ENCODE measurements at places on chromosomes 2 and 18. TPM values are rescaled to one million over a fixed set of nuclear protein-coding genes. Genes with fewer than 3 reads are reported as not detected.
A peak's percentile ranks its signal among the peaks of the same experiment; 100 is the strongest.

GRCh38 chr2:212669761-212670160 lies 131.2 kb upstream of the ERBB4 start:
- H3K36me3 ChIP-seq, result no peaks in the 10 kb centered on the region
- no peaks in the 10 kb centered on the region for H3K4me1 ChIP-seq
- H3K27me3 ChIP-seq, result no peaks in the 10 kb centered on the region
- no peak overlapping the region for H3K27ac ChIP-seq

GRCh38 chr2:101063352-101064124 lies 61.4 kb downstream of the RPL31 start:
- H3K27me3 ChIP-seq, result no peaks in the 10 kb centered on the region
- H3K4me1 ChIP-seq, result no peaks in the 10 kb centered on the region
- no peak overlapping the region for H3K4me3 ChIP-seq

Gene HES6
- 4.7 TPM for total RNA-seq

Gene ERICH2
- not detected for total RNA-seq

GRCh38 chr2:189047171-189047888 lies 73.2 kb downstream of the COL3A1 start:
- no peak overlapping the region for H3K4me3 ChIP-seq
- no peaks in the 10 kb centered on the region for H3K36me3 ChIP-seq
- no peaks in the 10 kb centered on the region for H3K27me3 ChIP-seq
- H3K27ac ChIP-seq, result no peak overlapping the region

DNA sequence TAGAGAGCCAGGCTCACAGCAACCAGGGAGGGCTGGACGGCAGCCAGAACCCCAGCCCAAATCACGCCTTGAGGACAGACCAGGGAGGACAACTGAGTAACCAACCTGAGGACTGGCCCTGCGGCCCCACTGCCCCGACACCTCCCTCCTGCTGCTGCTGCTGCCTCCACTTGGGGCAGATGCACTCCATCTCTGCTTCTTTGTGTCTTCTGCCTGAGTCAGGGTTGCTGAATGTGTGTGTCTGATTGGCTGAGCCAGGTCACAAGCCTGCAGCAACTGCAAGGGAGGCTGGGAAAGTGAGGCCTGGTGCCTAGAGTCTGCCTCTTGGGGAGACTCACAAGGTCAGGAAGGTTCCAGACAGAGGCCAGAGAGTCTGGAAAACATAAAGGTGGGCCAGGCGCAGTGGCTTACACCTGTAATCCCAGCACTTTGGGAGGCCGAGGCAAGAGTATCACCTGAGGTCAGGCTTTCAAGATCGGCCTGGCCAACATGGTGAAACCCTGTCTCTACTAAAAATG lies 83.4 kb downstream of the ZFP36L2 start:
- H3K36me3 ChIP-seq, result no peaks in the 10 kb centered on the region
- DNase-seq, result no peak
- no peak overlapping the region for H3K27ac ChIP-seq
- no peak overlapping the region for H3K4me3 ChIP-seq
- H3K27me3 ChIP-seq, result no peaks in the 10 kb centered on the region

Gene TWIST2
- not detected for total RNA-seq

GRCh38 chr2:55233658-55233940 lies 1.1 kb downstream of the RPS27A start:
- peaks cover 24% of the 10 kb centered on the region for H3K36me3 ChIP-seq
- peak overlapping the region; percentile 91 for H3K27ac ChIP-seq
- H3K4me1 ChIP-seq, result peaks cover 36% of the 10 kb centered on the region
- H3K4me3 ChIP-seq, result peak overlapping the region; percentile 99
- DNase-seq, result no peak
